ENCODE measurements at places on chromosomes 2 and 18.

GRCh38 chr2:38440655-38441054, 63.6 kb upstream of the ATL2 start:
- no peak for DNase-seq

DNA sequence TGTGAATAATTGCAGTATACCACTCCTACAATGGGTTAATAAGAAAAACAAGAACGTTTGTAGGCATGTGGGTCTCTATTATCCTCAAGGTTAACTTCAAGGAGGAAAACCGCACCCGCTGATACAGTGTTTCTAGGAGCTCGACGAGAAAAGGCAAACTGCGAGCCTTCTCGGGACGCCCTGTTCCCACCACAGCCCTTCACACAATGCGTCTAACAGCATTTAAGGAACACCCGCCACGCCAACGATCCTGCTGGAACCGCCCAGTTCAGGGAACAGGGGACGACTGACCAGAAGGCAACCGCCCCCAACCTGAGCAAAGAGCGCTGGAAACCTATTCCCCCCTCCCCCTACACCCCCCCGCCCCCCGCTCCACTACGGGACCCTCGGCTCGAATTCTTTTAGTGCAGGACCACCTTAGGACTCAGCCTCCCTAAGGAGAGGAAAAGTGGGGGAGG, 710 bp upstream of the TMSB10 start:
- no peak for DNase-seq

GRCh38 chr18:79970419-79971133, 6.1 kb downstream of the HSBP1L1 start:
- no peak for DNase-seq

- no peak for DNase-seq
Observed at GRCh38 chr18:25283781-25284180, 68.2 kb downstream of the ZNF521 start.

GRCh38 chr18:3248658-3249359, 1.2 kb downstream of the MYL12A start:
- no peak for DNase-seq

- DNase-seq: no peak
Observed at GRCh38 chr2:181682026-181682789, 1.9 kb upstream of the NEUROD1 start.

- DNase-seq: no peak
Observed at GRCh38 chr18:41665210-41665609, 289.8 kb upstream of the PIK3C3 start.

- no peak for DNase-seq
Observed at GRCh38 chr2:72111061-72111460, 36.6 kb downstream of the CYP26B1 start.

DNA sequence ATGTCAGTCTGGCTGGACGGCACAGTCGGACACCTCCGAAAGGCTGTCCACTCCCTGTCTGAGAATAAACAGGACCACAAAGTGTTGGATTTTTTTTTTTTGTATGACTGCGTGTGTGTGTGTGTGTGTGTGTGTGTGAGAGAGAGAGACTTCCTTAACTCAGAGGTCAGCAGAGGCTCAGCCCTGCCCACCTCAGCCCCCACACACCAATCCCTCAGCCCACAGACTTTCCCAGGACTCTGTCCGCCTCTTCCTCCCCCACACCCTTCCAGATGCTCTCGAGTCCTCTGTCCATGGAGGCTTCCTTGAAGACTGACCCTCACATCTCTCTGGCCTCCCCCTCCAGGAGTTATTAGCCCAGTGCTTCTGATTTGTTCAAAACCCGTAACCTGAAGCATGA, 147.3 kb downstream of the BCL11A start:
- no peak for DNase-seq

DNA sequence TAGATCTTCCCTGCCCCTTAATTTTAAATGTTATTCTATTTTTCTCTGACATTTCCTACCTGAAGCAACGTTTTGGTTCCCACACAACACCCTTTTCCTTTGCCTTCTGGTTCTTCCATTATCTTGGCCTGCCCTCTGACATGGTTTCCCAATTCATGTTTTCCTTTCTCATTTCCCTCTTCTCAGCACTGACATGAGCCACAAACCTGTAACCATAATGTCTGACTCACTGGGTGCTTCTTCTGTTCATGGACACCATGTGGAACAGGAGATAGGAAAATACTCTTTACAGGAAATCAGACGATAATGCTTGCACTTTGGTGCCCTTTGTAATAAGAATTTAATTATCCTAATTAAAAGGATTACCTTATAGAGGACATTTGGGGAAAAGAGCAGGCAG, 142.0 kb downstream of the ZEB2 start:
- no peak for DNase-seq

DNA sequence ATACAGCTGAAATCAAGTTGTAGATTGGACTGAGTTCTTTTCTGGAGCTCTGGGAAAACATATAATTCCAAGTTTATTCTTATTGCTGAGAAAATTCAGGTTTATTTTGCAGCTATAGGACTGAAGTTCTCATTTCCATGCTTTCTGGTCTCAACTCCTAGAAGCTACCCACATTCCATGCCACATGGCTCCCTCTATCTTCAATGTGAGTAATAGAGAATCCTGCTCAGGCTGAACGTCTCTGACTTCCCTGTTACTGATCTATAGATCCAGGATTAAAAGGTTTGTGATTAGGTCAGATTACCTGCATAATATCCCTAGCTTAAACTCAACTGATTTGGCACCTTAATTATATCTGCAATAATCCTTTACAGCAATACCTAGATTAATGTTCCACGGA, 453.8 kb upstream of the MC4R start:
- DNase-seq: no peak

GRCh38 chr2:119657466-119658145, 21.4 kb upstream of the TMEM177 start:
- no peak for DNase-seq

- no peak for DNase-seq
Observed at GRCh38 chr2:71609029-71609428, 155.7 kb downstream of the DYSF start.

GRCh38 chr18:62037989-62038778, 145.4 kb upstream of the RNF152 start:
- DNase-seq: no peak

DNA sequence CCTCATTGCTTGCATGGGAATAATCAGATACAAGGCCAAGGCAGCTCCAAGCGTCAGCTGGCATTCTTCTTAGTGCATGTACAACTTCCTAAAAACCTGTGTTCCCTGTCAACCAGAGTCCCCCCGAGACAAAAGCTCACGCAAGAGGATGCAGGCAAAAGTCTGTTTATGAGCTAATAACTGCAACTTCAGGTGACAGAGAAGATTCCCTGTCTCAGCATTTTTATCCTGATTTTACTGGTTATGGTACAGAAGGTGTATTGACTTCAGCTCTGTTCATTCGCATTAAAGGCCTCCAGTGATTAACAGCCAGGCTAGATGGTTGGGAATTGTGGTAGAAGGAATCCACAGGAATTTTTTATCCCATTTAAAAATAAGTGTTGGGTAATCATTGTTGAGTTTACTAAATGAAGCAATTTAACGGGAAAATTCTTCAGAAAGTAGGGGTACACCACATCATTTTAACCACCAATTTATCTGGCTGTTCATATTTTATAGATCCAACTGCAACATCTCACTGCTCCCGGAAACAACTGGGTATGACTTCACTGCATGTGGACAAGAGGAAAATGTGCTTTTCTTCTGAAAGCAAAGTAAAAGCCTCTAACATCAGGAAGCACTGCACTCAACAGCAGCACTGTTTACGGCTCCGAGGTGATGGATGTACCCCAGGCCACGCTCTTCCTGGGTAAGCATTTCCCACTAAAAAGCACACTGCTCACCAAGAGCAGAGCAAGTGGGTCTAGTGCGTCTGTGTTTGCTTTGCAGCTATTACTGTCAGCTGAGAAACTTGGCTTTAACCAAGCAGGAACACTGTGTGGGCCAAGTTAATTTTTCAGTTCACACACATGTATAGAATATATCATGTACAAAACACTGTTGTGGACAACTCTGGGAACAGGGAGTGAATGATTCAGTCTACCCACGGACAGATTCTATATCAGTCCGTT, 31.9 kb downstream of the CCBE1 start:
- DNase-seq: no peak

DNA sequence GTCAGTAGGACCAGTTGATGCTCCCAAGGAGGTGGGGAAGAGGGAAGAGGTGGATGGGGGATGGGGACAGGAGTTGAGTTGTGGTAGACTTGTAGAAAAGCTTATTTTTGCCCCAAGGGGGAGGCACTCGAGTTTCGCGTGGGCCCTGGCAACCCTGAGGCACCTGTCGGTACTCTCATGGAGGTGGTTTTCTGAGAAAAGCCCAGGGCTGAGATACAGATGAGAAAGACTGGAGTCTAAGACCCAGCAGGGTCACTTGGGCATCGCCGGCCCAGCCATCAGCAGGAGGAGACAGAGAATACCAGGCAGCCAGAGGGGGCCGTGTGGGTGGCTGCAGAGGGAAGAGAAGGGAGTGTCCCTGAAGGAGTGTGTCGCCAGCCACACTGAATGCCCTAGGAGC, 57.7 kb upstream of the HPCAL1 start:
- DNase-seq: no peak

DNA sequence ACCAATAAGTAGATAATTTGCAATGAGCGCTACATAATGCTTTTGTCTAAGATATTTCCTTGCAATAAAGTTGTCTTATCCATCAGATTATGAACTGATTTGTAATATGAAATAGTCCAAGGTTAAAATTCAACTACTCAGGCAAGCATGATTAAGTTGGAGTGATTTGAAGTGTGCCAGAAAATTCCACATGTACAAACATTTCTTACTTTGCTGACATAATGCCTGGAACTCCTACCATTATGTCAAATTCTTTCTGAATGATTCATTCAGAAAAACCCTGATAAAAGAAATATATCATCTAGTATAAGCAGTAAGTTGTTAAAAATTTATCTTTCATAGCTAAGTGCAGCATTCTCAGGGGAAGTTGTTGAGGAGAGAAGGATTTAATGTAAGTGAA, 87.3 kb downstream of the CBLN2 start:
- DNase-seq: no peak

GRCh38 chr2:8636041-8636491, 45.8 kb upstream of the ID2 start:
- DNase-seq: no peak

DNA sequence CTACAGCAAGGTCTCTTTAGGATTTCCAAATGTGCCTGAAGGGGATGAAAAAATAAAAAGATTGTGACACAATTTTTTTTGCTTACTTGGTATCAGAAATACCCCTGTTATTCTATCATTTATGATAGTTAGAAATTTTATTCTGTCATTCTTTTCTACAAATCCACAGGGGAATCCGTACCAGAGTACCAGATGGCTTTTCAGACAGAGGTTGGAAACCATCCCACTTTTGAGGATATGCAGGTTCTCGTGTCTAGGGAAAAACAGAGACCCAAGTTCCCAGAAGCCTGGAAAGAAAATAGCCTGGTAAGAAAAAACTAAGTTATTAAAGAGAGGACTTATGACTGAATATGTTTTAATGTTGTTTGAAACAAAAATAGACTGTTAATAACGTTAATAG, 92.6 kb upstream of the FAM117B start:
- no peak for DNase-seq

- DNase-seq: no peak
Observed at GRCh38 chr2:96913117-96913397, 43.2 kb upstream of the SEMA4C start.

GRCh38 chr2:100625717-100626116, 62.9 kb downstream of the PDCL3 start:
- no peak for DNase-seq

DNA sequence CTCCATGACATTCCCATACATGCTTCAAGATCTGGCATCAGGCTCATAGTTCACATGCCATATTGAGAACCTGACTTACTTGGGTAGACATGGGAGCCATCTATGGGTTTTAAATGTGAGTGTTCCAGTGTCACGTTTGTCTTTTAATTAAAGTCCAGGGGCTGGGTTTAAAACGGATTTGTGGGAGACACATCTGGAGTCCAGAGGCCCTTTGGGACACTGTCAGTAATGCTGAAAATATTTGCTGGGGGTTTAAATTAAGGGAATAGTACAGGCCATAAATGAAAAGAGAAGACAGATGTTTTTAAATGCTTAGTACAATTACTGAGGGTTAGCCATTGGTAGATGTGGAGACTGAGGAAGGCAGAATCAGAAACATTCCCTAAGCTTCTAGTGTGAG, 478.0 kb downstream of the PID1 start:
- DNase-seq: no peak

DNA sequence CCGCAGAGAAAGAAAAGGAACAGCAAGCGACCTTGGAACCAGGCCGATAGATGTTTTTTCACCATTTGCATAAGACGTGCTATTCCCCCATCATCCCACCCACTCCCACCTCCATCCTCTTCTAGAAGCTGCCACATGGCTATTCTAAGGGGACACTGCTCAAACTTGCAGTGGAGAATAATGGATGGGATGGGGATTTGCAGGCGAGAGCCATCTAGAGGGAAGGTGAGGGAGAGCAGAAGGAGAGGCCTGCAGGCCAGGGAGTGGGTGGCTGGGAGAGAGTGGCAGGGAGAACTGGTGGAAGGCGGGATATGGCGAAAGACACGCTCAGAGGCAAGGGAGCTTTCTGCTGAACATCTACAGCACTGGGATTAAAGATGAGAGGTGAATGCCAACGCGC, 84.9 kb downstream of the MAPK4 start:
- no peak for DNase-seq

- DNase-seq: no peak
Observed at GRCh38 chr2:188278388-188279092, 13.1 kb upstream of the GULP1 start.

DNA sequence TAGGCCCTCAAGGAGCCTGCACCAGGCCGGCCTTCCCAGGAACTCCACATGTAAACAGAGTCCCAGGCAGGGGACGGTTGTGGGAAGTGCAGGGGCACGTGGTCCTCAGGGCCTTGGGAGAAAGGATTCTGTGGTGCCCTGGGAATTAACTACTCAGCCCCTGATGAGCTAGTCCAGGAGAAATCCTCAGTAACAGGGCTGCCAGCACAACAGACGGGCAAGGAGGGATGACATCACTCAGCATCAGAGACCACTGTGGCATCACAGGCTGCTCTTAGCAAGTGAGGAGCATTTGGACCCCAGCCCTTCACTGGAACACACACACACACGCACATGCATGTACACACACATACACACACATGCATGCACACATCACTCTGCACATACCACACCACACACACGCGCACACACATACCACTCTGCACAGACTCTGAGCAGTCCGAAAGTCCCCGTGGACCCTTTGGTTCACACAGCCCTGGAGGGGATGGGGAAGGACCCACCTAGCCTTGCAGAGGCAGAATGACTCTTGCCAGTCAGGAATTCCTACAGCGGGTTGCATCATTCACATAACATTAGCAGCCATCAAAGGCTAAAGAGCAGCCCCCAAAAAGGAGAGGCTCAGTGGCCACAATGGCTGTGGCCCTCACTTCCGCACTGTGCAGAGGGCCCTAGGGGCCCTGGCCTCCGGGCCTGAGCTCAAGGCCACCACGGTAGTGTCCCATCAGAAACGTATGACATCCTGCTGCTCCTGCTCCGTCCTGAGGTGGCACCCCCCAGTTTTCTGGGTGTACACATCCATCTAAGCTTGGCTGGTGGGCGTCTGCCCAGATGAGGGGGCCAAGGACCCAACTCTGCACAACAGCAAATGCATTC, 1.9 kb upstream of the NMUR1 start:
- DNase-seq: no peak
